ENCODE measurements at places on chromosomes 13 and 19.

- no peak for DNase-seq
These were observed 10.2 kb upstream of the TNFSF14 start for GRCh38 chr19:6680141-6680540.

GRCh38 chr13:33188093-33188882, 97.3 kb downstream of the STARD13 start:
- no peak for DNase-seq

GRCh38 chr13:99991013-99991827, 9.6 kb downstream of the ZIC2 start:
- no peak for DNase-seq

- no peak for DNase-seq
These were observed 462.9 kb downstream of the ITGBL1 start for GRCh38 chr13:101915331-101915730.

DNA sequence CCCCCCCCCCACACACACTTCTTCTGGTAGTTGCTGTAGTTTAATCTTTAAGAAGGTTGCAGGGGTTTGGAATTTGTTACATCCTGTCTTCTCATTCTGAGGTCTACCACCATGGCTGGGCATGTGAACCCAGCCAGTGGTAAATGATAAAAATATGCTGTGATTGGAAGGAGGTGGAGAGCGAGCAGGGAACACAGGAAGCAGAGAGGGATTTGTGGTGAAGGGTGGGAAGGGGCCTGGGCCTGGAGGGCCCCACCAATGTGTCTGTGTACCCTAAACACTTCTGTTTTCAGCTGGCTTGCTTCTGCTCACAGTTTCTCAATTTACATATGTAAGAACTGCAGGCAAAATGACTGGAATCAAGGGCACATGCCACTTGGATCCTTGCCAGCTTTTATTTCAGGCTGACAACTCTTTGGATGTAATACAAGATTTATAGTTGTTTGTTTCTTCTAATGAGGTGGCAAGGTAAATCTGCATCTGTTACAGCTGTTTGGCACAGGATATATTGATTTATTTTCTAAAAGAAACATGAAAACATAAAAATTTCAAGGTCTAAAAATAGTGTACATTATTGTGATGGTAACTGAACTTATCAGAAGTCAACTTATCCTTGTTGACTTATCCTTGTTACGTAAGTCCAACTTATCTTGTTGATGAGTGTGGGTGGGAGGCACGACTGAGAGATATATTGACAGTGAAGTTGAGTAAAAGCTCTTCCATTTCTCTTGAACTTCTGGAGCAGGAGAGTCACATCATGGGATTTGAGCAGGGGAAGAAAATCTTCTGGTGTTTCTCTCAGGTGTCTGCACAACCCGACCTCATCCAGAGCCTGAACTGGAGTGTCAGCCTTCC, 313.2 kb downstream of the SHISA2 start:
- no peak for DNase-seq

DNA sequence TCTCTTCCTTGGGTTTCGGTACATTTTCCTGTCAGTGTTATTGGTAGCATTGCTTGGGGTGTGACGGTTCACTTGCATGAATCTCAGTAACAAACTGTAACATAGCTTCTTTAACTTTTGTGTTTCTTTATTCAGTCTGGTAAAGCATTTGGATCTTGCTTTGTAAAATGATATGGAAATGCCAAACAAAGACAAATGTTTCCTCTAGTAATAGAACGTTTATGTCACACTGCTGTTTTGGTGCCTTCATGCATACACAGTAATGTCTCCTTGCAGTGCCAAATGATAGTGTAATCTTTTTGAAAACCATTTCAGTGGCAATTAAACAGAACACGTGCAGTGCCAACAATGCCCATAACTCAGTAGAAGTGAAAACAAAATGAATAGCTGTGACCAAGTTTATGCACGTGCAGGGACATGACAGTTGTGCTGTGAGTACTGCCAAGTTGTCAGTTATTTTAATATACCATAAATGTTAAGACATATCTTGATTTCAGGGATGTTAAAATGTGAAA, 110.8 kb downstream of the RXFP2 start:
- no peak for DNase-seq

- peak; percentile 28 for DNase-seq
These were observed 15.8 kb upstream of the GARIN5A start for GRCh38 chr19:50492303-50493052.

DNA sequence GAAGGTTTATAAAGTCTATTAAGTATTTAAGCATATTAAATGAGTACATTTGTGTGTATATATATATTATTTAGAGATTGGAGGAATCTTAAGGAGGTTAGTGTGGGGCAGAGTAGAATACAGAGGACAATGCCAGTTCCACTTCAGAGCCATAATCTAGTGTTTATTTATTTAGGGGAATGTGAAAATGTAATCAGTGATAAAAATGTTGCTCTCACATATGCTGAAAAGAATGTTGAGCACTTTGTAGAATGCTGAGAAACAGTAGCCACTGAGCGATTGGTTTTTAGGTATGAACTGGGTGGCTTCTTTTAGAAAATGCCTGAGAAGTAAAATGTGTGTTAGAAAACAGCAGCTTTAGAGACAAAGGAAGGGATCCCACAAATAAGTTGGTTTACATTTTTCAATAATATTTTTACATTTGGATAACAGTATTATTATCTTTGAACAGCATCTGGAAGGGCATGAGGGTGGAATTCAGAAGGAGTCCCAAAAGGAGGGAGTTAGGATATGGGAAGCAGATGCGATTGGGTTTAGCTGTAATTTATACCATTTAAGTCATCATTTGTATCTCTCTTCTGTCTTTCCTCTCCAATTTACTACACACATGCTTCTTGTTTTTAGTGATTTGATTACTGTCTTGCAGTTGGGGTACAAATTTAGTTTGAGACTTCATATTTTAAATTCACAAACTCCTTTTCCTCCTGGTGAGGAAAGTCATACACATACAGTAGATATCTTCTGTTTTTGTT, 68.6 kb downstream of the NDFIP2 start:
- no peak for DNase-seq

GRCh38 chr13:40756042-40756441, 14.9 kb downstream of the MRPS31 start:
- no peak for DNase-seq

DNA sequence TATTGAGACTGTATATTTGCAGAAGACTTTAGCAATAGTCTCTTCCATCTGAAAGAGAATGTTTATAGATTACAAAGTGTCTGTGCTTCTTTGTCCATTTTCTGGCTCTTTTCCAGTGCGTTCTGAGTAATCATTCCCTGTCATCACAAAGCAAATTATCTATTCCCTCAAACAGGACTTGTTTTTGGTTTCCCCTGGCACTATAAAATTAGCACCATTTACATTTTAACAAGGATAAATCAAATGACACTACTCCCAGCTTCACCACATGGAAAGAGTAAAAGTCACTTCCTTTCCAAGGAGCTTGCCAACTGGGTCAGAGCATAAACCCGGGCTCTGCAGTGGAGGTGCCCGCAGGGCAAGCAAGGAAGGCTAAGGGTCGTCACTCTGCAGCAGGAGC, 88.1 kb downstream of the SHISA2 start:
- DNase-seq = no peak

DNA sequence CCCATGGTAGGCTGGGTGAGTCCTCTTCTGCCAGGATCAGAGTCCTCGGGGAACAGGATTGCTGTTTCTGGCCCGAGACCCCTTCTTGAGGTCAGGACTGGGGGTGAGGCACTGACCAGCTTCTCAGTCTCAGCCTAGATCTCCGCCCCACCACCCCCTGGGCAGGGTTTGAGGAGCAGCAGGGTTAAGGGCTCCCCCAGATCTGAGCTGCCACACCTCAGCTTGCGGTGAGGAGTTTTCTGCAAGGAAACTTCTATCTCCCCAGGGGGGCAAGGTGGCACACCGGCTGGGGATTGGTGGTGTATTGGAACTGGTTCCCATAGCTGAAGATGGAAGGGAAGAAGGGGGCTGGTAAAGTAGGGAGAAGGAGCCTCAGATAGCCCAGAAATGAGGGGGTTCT, 19.5 kb downstream of the CHST8 start:
- DNase-seq = no peak

DNA sequence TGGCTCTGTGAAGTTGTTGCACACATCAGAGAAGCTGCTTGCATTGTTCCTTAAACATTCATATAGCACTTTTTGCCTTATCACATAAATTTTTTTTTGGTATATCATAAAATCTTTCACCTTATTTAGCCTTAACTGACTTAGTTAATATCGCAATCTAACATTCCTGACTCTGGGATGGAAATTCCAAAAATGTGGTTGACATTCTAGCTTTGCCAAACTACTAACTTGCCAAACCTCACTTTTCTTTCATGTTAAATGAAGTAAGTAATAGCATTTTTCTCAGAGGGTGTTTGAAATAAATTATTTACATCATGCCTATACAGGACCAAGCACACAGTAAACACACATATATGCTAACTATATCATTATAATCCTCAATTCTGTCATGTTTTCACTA, 736.9 kb upstream of the PCDH9 start:
- DNase-seq = no peak

DNA sequence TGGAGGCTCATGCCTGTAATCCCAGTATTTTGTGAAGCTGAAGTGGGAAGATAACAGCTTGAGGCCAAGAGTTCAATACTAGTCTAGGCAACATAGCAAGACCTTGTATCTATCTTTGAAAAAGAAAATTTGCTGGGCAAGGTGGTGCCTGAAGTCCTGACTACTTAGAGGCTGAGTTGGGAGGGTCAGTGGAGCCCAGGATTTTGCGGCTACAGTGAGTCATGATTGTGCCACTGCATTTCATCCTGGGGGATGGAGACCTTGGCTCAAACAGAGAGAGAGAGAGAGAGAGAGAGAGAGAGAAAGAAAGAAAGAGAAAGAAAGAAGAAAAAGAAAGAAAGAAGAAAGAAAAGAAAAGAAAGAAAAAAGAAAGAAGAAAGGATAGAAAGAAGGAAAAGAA, 1872.3 kb upstream of the PCDH20 start:
- DNase-seq = no peak

- DNase-seq = no peak
These were observed 391.0 kb downstream of the LMO7 start for GRCh38 chr13:76027131-76027530.

DNA sequence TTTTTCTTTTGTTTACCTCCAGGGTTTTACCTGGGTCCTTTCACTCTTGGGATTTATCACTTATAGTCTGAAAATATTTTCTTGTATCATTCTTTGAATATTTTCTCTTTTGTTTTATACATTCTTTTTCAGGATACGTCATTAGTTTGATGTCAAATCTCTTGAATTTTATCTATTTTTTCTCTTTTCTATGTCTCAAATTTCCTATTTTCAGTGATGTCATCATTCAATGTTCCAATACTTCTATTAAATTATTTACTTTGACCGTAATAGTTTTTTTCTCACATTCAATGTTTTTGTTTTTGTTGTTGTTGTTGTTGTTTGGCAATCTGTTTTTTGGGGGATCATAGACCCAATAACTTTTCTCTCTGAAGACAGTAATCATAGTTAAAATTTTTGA, 83.5 kb downstream of the PRR20E start:
- DNase-seq = no peak

GRCh38 chr13:78632996-78633395, 26.0 kb downstream of the OBI1 start:
- no peak for DNase-seq

GRCh38 chr13:21336609-21337349, 122.3 kb downstream of the ZDHHC20 start:
- no peak for DNase-seq

- no peak for DNase-seq
These were observed 99.8 kb downstream of the GPR12 start for GRCh38 chr13:26660766-26661165.

DNA sequence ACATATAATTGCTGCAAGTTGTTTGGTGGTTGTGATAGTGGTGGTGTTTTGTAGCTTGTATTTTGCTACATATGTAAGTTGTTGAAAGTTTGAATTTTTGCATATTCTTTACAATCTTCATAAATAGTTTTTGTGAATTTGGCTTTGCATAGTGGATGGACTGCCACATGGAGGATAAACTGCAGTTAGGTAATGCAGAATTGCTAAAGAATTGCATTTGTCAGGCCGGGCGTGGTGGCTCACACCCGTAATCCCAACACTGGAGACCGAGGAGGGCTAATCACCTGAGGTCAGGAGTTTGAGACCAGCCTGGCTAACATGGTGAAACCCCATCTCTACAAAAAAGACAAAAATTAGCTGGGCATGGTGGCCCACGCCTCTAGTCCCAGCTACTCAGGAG, 111.9 kb downstream of the ZAR1L start:
- DNase-seq = no peak

GRCh38 chr13:33011828-33012470, 4.3 kb upstream of the KL start:
- DNase-seq = no peak

DNA sequence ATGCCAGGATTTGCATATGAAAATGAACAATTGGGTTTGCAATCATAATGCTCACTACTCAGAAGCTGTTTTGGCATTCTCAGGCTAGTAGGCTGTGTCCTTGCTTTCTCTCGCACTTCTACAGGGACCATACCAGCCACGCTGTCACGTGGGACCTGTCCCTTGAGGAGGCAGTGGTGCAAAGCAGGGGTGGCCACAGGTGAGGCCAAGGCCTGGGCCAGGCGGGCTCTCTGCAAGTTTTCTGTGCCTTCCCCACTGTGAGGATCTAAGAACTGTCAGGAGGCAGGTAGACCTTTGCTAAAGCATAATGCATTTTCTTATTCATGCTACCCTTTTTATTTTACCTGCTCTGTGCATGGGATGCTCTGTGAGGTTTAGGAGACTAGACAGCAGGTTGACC, 89.4 kb upstream of the IRS2 start:
- DNase-seq = no peak

GRCh38 chr13:23652909-23653726, 82.9 kb downstream of the TNFRSF19 start:
- no peak for DNase-seq

- DNase-seq = no peak
These were observed 626 bp upstream of the BCL3 start for GRCh38 chr19:44747739-44748425.
